NCI-H460 (cell line): ENCODE measurements at places on chromosomes 1 and 21. TPM values are rescaled to one million over a fixed set of nuclear protein-coding genes. Genes with fewer than 3 reads are reported as not detected.

PADI2 gene
- total RNA-seq = 0.10 TPM in 1 of 2 replicates, not detected in the other

AK5 gene
- 1.4 TPM in 1 of 2 replicates, not detected in the other for total RNA-seq

LAMTOR2 gene
- total RNA-seq = 93.6 and 97.6 TPM in 2 replicates

NECTIN4 gene
- total RNA-seq = 0.55 and 1.0 TPM in 2 replicates

DNAJB4 gene
- total RNA-seq = 20.8 and 22.5 TPM in 2 replicates

TEX38 gene
- not detected in 2 replicates for total RNA-seq

DNMT3L gene
- not detected in 2 replicates for total RNA-seq

TLR5 gene
- 0.05 and 0.06 TPM in 2 replicates for total RNA-seq

HES3 gene
- not detected in 2 replicates for total RNA-seq

TMPRSS3 gene
- 0.05 and 0.17 TPM in 2 replicates for total RNA-seq

ADAMTS1 gene
- 14.8 and 16.0 TPM in 2 replicates for total RNA-seq

S100A9 gene
- 1.9 and 2.3 TPM in 2 replicates for total RNA-seq

ANKRD65 gene
- total RNA-seq = 0.15 TPM in 1 of 2 replicates, not detected in the other

TRABD2B gene
- total RNA-seq = 1.3 TPM in 2 replicates

NTNG1 gene
- total RNA-seq = 0.27 TPM in 1 of 2 replicates, not detected in the other

BATF3 gene
- total RNA-seq = 5.3 and 7.6 TPM in 2 replicates

GPR153 gene
- 0.62 and 1.2 TPM in 2 replicates for total RNA-seq

THEMIS2 gene
- total RNA-seq = 0.50 and 1.1 TPM in 2 replicates

SKI gene
- 5.6 and 9.1 TPM in 2 replicates for total RNA-seq

SHISA4 gene
- total RNA-seq = 11.4 and 12.1 TPM in 2 replicates

DIO1 gene
- total RNA-seq = not detected in 2 replicates

FAM229A gene
- 3.6 and 5.0 TPM in 2 replicates for total RNA-seq

LMOD1 gene
- not detected in 2 replicates for total RNA-seq

TMEM50B gene
- 10.3 and 11.0 TPM in 2 replicates for total RNA-seq

ADGRL4 gene
- total RNA-seq = 0.05 and 0.09 TPM in 2 replicates

LAMTOR5 gene
- 188 and 200 TPM in 2 replicates for total RNA-seq

AGMAT gene
- 4.0 and 4.2 TPM in 2 replicates for total RNA-seq
